ENCODE measurements at places on chromosomes 7 and 10. TPM values are rescaled to one million over a fixed set of nuclear protein-coding genes. Genes with fewer than 3 reads are reported as not detected.

DNA sequence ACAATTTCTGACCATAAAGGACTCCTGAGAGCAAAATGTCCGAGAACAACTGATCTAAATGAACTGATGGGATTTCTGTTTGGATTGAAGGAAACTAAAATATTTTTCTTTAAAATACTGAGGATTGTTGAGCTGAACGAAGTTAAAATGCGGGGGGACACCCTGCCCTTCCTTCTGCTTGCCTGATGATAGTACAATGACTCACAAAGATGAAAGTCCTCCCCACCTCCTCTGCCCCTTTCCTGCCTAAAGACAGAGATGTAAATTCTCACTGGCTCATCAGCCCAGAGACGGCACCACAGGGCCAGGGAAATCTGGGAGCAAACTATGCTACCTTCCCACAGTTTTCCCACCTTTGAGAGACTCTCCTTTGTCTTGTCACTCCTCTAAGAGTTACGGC, 180.6 kb downstream of the PHTF2 start:
- no peak for DNase-seq

- no peak for DNase-seq
These were observed 76.4 kb downstream of the LYZL2 start for GRCh38 chr10:30553018-30553625.

DNA sequence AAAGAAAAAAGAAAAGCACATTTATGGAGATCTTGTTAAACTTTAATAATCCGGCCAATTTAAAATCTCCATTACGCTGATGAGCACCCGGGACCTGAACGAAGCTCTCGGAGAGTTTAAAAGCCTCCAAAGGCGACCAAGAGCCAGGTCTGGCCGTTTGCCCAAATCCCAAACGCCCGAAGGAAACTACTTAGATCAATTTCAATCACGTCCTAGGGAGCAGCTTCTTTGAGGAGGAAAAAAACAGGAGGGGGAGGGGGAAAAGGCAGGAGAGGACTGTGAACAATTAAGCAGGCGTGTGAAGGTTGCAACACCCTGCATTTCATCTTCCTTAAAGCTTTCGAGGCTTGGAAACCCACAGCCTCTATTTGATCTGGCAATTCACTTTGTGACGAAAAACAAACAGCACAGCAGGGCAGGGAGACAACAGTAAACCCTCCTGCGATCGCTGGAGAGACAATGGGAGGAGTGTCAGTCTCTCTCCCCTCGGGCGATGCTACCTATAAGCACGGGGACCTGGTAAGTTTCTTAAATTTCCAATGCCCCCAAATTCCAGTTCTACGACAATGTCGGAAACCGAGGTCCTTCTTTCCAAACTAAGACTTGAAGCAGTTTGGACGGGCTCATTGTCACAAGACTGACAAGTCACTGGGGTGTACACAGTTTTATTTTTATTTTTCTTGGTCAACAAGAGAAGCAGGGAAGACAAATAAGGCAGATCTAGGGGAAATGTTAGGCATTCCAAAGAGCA, 1.2 kb downstream of the KLF6 start:
- no peak for DNase-seq

DNA sequence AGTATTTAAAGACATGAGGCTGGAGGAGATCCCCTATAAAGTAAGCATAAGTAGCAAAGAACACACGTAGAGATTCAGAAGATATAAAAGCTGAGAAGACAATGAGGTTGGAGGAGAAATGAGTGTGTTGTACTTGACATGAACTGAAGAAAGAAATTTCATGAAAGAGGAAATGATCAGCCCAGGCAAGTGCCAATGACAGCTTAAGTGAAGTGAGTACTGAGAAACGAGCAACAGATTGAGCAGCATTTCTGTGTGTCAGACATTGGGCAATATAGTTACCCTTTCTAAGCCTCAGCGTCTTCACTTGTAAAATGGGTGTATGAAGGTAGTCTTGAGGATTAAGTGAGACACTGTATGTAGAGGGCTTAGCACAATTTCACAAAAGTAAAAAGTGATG, 4.8 kb upstream of the LIPA start:
- no peak for DNase-seq

- DNase-seq = no peak
These were observed 21.6 kb upstream of the UPP1 start for GRCh38 chr7:48067475-48067874.

DNA sequence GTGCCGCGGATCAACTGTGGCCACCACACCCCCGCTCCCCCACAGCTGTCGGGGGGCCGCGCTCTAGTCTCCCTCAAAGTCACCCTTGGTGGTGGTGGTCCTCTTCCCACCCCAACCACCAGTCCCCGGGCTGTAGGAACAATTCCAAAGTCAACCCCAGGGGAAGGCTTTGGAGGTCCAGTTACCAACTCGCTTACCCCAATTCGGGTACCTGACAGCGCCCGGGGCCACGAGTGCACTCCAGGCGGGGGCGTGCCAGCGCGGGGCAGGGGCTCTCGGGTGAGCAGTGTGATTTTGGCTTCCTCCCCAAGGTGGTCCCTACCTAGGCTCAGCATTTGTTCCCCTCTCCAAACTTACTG, 584 bp upstream of the ZMIZ1 start:
- no peak for DNase-seq

DNA sequence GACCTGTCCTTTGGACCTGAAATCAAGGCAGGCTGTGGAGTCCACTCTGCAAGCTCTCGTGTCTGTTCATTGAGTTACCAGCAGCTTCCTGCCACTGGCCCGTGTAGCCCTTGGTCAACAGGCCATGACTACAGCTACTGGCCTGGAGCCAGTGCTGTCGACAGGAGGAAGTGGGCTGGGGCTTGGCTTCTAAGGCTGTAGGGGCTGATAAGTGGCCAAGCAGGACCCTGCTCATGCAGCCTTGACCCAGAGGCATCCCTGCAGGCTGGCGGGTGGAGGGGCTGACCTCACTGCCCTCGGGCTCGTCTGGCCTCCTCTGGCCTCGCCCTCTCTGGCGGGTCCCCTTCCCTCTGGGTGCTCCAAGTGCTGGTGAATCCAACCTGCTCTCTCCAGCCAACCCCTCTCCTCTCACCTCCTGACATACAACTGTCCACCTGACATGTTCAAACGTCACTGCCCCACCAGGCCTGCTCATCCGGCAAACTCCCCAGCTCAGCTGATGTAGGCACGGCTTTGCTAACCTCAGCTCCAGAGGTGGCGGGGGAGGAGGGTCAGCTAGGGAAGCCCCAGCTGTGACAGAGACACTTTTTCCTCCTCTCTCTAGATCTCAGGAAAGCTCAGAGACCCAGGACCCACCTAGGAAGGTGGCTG, 188.6 kb upstream of the LYZL2 start:
- no peak for DNase-seq

CYP26C1 gene
- 0.05 TPM for polyA plus RNA-seq

DNA sequence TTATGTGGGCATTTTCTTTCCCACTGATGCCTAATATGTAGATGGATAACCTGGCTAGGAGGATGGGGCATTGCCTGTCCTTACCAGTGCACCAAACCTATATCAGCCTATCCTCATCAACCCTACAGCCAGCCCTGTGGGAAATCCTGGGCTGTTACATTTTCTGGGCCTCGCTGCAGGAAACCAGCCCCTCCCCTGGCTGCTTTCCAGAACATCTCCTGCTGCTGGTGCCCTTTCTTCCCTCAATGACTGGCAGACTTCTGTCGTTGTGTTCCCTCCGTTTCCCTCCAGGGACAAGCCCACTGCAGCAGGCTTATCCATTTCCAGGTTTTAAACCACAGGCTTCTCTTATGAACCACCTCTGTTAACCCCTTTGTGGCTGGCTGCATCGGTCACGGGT, 486.1 kb upstream of the COBL start:
- no peak for DNase-seq

DNA sequence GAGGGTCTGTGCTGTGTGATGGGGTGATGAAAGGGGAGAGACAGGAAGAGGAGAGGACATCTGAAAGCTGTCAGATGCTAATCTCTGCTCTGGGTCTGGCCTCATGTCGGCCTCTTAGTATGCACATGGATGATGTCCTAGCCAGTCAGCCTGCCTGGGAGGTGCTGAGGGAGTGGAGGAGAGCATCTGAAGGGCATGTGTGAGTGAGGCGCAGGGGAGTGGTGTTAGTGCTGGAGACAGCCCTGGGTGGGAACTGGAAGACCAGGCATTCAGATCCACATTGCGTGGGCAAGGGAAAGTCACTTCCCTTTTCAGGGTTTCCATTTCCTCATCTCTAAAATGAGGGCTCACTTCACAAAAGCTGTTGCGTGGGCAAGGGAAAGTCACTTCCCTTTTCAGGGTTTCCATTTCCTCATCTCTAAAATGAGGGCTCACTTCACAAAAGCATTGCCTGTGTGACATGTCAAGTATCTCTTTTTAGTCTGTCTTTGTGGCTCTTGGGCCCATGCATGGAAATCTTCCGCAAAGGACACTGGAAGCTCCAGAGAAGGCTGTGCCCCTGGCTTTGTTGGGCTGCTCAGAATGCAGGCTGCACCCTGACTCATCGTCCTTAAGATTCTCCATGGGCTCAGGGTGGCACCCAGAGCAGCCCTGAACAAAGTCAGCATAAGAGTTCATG, 10.0 kb downstream of the SFTPD start:
- no peak for DNase-seq

GRCh38 chr10:109587366-109587765, 335.9 kb downstream of the XPNPEP1 start:
- no peak for DNase-seq

DNA sequence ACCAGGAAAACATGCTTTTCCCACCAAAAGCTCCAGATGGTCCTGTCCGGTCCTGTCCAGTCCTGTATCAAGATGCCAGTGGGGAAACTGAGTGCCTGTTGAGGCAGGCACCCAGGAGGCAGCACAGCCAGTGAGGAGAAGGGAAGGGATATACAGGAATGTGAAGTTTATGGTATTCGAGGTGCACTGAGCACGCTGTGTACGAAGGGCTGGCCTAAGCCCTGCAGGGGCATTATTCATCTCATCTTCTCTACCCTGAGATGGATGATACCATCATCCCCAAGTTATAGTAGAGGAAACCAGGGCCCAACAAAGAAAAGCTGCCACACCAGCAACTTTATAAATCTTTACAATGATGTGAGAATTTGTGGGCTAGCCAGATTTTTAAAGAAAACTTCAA, 23.4 kb upstream of the FXYD4 start:
- no peak for DNase-seq

DNA sequence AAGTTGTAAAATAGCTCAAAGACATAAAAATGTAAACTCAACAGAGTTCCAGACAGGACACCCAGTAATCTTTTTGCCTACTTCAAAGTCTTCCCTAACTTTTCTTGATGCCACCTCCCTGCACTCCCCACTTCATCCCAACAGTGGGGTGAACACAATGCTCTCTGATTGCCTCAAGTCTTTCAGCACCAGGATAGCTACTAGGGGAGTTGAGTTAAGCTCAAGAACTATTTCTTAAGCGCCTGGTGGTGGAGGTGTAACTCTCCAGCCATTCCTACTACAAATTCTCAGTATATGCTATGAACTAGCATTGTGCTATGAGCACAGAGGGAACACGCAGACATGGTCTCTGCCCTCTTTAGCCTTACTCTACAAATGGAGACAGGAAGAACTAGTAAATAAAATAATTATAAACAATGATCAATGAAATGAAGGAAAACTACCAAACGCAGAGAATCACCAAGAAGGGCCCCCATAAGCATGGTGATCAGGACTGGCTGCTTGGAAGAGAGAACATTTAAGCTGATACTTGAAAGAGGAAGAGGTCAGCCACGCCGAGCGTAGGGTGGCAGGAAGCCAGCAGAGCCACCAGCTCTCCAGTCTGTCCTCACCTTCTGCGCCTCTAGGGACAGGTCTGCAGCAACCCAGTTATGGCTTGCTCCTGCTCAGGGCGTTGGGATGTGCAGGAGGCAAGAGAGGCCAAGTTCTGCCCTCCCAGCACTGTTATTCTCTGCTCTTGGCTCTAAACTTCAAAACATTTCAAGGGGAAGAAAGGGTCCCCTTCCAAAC, 16.7 kb upstream of the FRA10AC1 start:
- DNase-seq = no peak

DNA sequence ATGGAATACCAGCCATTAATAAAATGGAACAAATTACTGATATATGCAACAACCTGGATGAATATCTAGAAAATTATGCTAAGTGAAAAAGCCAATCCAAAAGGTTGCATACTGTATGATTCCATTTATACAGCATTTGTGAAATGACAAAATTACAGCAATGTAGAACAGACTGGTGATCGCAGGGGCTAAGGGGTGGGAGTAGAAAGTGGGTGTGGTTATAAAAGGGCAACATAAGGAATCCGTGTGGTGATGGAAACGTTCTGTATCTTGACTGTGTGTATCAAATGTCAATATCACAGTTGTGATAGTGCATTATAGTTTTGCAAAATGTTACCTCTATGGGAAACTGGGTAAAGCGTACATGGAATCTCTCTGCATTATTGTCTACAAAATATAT, 15.0 kb downstream of the CEP41 start:
- no peak for DNase-seq

MYPN gene
- 9.7 TPM for polyA plus RNA-seq

GRCh38 chr10:16857419-16857818, 40.2 kb upstream of the RSU1 start:
- DNase-seq = no peak

PTF1A gene
- not detected for polyA plus RNA-seq

CRHR2 gene
- polyA plus RNA-seq = not detected

DNA sequence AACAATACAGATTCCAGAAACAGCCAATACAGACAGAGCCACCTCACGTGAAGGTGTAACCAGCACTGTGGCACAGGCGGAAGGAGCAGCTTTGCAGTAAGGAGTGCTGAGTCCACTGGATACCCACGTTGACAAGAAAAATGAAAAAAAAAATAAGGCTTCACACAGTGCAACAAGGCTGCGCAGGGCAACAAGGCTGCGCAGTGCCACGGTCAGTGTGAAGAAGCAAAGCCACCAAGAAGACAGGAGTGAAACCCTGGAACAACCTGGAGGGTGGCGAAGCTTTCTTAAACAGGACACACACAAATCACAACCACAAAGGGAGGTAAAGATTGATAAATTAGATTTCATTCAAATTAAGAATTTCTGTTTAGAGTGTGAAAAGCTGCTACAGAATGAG, 204.0 kb downstream of the MAD1L1 start:
- DNase-seq = no peak

FRA10AC1 gene
- polyA plus RNA-seq = 5.1 TPM

CEP55 gene
- 28.2 TPM for polyA plus RNA-seq

- no peak for DNase-seq
These were observed 17.3 kb downstream of the KDM7A start for GRCh38 chr7:140159497-140159896.

ASB10 gene
- polyA plus RNA-seq = not detected

- DNase-seq = no peak
These were observed 523 bp downstream of the PURB start for GRCh38 chr7:44884621-44885393.
